Sigmoid colon (tissue), 7 donors: ENCODE measurements at places on chromosomes 12 and 14. TPM values are rescaled to one million over a fixed set of nuclear protein-coding genes. Genes with fewer than 3 reads are reported as not detected.

DNA sequence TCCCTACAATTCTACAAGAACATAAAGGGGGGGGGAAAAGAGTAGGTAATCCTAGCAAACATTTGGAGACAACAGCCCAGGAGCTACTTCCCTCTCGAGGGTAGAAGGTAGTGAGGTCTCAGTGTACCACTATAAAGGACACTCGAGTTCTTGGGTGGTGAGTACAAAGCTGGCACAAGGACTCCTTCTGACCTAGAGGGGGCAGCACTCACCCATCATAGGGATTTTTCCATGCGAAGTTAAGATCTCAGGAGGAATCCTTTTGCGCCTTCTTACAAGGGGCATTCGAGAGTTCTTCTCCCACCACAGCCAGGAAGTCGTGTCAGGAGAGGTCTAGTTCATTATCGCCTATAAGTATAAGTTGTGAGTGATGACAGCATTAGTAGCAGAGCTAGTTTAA is 200.2 kb upstream of the RBM19 start:
- DNase-seq: no peak

- no peak for DNase-seq
Measured at GRCh38 chr12:7146228-7146627, 16.1 kb downstream of the CLSTN3 start.

DNA sequence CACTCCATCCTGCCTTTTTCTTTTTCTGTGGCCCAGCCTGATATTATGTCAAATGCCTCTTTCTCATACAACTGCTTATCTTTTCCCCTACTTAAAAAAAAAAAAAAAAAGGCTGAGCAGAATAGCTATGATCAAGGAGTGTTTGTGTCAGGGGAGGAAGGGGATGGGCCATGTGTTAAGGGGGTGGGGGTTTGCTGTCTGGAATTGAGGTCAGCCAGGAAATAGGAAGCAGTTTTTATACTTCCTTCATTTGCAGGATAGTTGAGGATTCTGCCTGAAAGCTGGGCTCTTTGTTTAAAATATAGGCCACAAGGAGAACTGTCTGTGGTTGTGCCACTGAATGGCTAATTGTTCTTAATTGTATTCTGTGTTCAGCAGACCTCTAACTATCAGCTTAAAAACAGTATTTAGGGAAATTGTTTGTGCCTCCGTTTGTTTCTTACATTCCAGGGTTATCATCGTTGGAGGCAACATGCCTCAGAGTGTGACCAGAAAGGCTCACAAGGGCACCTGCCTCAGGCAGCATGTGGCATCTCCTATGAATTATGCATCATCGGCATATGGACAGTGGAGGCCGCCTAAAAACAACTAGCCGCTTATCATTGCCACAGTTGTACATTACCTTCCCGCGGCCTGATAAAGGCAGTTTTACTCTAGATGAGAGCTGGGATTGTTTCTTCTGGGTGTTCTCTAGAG is 96.0 kb downstream of the SRGAP1 start:
- no peak for DNase-seq

GRCh38 chr12:7868391-7868790 is 4.3 kb downstream of the SLC2A14 start:
- no peak for DNase-seq

DNA sequence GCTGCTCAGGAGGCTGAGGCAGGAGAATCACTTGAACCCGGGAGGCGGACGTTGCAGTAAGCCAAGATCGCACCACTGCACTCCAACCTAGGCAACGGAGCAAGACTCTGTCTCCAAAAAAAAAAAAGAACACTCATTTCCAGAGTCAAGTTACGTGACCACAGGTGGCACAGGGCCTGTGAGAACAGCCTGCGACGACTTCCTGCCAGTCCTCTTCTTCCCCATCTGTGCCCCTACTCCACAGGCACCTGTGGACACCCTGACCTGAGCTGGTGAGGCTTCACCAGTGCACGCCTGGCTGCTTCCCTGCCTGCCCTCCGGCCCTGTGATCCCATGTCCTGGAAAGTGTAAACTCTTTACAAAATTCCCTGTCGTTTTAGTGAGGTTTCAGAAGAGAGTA is 77.7 kb downstream of the PPP2R5C start:
- no peak for DNase-seq

GRCh38 chr14:20458031-20458789 is 3.0 kb downstream of the PIP4P1 start:
- no peak for DNase-seq

- no peak for DNase-seq
Measured at GRCh38 chr12:127241072-127241817, 1025.7 kb upstream of the TMEM132C start.

GRCh38 chr14:104103061-104103445 is 17.6 kb downstream of the ASPG start:
- DNase-seq: no peak

GRCh38 chr12:65663648-65664047 is 160.6 kb upstream of the HMGA2 start:
- DNase-seq: no peak

The ACOT6 gene
- not detected for total RNA-seq

The LARP4 gene
- total RNA-seq: 56.7 TPM

The SLC25A47 gene
- total RNA-seq: not detected
